Common myeloid progenitor, CD34-positive (primary cell): ENCODE measurements at places on chromosomes 5 and 9.

- DNase-seq = no peak
Measured at GRCh38 chr5:135203593-135204036, 169.6 kb upstream of the PITX1 start.

DNA sequence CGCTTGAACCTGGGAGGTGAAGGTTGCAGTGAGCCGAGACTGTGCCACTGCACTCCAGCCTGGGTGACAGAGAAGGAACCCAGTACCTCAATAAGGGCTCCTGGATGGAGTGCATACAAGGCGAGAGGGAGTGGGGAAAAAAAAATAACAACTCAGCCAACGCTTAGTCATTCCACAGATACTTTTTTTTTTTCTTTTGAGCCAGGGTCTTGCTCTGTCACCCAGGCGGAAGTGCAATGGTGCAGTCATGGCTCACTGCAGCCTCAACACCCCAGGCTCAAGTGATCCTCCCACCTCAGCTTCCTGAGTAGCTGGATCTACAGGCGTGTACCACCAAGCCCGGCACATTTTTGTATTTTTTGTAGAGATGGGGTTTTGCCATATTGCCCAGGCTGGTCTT lies 59.5 kb upstream of the GGTA1 start:
- peak; percentile 87 for DNase-seq

- no peak for DNase-seq
Measured at GRCh38 chr9:126851286-126851880, 9.1 kb upstream of the ZBTB34 start.

- peak; percentile 90 for DNase-seq
Measured at GRCh38 chr5:177405805-177406204, 3.6 kb downstream of the F12 start.

GRCh38 chr5:138938526-138938925 lies 63.4 kb upstream of the LRRTM2 start:
- no peak for DNase-seq

- DNase-seq = no peak
Measured at GRCh38 chr5:93503598-93504067, 77.4 kb downstream of the NR2F1-AS1 start.

DNA sequence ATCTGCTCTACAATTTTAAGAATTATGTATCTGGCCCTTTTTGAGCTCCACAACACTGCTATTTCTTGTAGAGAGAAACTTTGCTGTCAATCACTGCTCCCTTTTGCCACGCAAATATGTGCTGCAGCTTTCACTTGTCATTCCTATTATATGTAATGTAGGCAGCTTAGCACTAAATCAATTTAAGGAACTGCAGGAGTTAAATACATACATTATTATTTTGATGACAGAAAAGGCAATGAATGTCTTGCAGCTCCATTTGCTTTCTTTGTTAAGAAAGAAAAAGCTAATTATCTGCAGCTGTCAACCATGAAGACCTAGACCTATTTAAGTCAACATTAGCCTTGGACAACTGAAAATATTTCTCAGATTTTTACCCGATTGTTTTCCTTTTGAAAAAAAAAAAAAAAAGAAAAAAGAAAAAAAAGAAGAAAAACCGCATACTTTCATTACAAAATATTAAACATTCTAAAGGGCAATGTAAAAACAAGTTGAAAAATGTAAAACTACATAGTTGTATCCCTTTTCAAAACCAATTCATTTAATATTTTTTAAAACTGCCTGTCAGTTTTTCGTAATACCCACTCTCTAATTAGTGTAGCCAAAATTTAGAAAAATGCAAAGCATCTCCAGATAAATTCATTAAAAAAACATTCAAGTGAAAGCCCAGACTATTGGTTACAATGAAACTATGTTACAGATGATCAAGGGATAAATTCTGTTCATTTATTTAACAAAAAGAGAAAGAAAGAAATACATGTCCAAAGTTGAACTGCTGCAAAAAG lies 57.2 kb downstream of the RFX3 start:
- no peak for DNase-seq

DNA sequence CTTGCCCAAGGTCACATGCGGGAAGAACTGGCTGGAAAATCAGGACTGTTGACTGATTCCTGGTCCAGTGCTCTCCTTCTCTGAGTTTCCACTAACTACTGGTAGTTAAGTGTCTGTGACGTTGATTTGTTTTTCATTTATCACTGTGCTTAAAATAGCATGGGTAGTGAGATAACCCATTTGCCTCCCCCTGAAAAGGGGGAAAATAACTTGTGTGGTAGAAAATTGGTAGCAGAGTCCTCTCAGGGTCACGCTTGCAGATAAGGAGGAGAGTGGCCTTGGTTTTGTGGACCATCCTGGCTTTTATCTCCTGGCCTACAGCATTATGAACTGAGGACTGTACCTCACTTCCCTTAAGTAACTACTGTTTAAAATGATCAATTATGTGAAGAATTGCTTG lies 10.9 kb downstream of the FUBP3 start:
- DNase-seq = no peak

DNA sequence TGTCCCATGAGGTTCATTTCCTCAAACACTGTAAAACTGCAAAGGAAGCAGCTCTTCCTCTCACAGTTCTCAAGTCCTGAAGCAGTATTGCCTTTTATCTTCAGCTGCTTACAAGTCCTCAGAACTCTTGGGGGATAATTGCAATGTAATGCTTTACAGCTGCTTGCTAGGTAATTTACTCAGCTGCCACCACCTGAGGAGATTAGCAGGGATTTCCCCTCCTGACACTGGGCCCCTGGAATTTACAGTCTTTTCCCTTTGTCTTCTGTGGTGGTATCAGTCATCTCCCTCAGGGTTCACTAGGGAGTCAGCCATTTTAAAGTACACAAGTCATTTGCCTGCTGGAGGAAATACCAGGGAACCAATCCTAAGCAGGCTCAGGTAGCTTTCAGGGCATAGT lies 754.3 kb upstream of the GRAMD2B start:
- DNase-seq = no peak

DNA sequence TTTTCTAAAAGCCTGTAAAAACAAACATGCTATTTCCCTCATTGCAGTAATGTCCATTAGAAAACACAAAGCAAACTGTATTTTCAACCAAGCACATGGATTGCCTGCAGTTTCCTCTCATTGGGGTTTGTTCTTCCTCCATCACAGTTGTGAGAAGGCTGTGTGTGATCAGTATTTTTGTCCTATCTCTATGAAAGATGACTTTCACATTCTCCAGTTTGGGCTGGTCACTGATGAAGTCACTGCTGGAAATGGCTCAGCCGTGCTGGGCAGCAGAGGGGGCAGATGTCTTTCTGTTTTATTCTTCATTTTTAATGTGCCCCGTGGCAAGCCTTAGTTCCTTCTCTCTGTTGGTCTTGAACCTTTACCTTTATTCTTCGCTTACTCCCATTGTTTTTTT lies 288.9 kb upstream of the MPDZ start:
- no peak for DNase-seq

DNA sequence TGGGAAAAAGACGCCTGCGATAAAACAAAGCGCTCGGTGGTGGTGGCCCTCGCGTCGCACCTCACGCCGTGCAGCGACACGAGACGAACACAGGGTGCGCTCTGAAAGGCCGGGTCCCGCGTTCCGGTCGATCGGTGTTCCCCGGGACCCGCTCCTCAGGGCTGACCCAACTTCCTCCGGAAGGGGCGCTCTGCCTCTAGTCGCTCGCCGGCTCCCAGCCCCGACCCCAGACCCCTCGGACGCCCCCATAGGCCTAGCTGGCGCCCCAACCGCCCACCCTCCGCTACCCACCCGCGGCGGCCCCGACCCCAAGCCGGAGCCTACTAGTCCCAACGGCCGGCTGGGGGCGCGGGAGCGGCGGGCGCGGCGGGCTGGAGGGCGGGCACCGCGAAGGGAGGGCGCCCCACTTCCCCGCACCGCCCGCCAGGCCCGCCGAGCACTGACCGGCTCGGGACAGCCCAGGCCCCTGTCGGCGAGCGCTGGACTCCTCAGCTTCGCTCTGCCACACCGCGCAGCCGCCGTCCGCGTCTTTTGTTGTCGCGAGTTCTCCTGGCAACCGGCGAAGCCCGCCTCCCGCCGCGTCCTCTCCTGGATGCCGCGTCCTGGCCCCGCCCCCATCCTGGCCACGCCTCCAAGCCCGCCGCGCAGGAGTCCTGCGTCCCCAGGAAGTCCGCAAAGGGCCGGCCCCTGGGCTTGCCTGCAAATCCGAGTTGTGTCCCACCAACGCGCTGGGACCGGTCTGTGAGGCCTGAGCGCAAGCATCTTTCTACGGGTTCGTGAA lies at the start of gene KIF27:
TSS of gene KIF27 (minus strand) at position 506 of the 781 bp plus-strand sequence. CDS start 5,841 bp downstream, outside the sequence.
- peak; percentile 97 for DNase-seq

GRCh38 chr9:127305838-127306226 lies 41.3 kb downstream of the GARNL3 start:
- no peak for DNase-seq

DNA sequence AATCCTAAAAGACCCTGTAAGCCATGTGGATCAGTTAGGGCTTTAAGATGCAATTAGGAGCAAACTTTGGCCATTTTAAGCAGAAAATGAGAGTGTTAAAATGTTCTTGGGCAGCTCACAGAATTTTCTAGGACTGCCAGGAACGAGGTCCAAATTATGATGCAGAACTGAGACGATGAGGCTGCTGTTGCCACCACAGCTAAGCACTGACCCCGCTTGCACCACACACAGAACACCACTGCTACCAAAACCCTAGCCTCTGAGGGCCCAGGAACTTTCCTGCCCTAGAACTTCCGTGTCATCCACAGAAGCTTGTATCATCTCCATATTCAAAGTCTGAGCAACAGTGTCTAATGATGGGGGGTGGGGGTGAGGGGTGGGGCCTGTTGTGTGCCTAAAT lies 41.0 kb upstream of the PCSK1 start:
- no peak for DNase-seq

- DNase-seq = peak; percentile 12
Measured at GRCh38 chr5:159864885-159865691, 51.2 kb upstream of the ADRA1B start.

GRCh38 chr9:9033022-9033421 lies 1233.4 kb upstream of the DMAC1 start:
- DNase-seq = no peak

- no peak for DNase-seq
Measured at GRCh38 chr5:164377746-164378145, 872.3 kb downstream of the MAT2B start.

DNA sequence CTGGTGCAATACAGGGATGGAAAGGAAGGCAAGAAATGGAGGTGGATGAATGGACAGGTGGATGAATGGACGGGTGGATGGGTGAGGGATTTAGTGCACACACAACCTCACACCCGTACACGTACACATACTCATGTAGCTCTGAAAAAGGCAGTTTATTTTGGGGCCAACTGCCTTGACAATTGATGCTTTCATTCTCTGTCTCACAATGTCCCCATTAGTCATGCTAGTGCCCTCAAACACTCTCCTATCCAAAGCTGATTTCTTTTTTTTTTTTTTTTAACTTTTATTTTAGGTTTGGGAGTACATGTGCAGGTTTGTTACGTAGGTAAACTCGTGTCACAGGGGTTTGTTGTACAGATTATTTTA lies 495.0 kb downstream of the DMAC1 start:
- DNase-seq = no peak

DNA sequence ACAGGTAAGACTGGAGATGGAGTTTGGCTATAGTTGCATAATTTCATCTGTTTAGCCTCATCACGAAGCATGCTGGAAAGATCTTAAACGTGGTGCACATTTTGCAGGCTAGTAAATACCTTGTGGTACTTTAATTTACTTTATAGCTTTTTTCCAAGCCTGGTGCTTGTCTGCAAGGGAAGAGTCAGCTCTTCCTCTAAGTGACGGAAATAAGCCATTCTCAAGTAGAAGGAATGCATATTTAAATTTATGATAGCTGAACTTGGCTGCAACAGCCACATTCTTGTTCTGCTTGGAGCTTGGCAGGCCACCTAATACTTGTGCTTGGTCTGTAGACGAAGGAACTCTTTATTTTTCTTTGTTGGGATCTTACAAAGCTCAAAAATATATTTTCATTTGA lies 188.0 kb upstream of the PIK3R1 start:
- DNase-seq = no peak

DNA sequence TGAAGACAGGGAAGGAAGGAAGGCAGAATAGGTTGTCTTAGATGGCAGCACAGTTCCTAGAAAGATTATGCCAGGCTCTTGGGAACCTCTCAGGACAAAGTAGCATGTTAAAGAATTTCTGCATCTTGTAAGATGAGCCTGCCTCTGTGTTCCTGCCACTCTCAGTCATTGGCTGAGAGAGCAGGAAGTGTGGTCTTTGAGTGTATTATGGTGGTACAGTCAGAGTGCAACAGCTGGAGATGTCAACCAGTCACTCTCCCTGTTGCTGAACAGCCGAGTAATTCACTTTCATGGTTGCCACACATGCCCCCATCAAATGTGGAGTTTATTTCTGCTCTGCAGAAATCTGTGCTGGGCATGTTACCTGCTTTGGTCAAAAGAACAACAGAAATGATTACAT lies 659.6 kb upstream of the RIOK2 start:
- no peak for DNase-seq

DNA sequence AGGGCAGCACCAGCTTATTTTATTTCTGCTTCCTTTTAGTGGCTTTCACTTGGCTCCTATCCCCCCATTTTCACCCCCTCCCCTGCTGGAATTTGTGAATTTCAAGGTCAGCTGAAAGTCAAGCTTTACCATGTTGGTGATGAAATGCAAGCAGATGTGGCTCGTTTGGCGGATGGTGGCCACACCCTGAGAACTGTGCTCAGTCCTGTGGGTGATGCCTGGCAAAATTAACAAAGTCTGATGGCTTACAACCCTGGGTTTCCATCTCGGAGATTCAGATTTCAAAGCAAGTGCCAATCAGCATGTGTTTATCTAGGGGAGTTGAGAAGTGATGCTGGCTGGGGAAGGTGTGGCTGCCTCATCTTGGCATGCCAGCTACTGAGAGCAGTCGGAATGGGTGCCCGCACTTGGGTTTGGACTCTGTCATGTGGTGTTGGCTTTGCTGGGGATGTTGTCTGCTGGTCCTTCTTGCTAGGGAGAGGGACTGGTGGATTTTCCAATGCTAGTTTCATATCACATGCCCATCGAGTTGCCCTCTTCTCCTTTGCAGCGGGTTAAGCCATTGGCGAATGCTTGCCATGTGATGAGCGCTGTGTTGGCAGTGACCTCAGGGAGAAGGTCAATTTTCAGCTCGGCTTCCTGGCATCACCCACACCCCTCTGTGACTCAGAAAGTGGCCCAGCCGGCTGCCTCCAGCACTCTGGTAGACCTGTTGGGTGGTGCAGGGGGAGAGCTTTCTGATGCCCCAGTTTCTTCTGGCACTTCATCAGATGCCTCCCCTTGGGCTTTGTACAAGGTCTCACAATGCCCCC lies 77.0 kb upstream of the PITX1 start:
- DNase-seq = no peak

DNA sequence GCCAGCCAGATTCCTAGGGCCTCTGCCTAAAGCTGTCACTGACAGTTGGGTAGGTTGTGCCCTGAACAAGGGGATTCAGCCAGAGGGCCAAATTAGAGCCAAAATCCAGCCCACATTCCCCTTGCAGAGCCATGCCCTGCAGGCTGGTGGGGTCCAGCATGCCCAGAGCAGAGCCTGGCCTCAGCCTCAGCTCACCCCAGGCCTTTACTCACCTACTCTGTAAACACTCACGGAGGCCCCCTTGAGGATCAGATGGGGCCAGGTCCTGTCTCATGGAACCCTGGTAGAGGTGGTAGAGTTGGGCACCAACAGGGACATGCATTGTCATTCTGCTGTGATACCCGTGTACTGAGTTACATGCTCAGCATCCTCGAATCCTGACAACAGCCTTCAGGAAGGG lies 74.9 kb downstream of the LMX1B start:
- DNase-seq = no peak

GRCh38 chr9:14068690-14069089 lies 245.3 kb downstream of the NFIB start:
- no peak for DNase-seq
